ENCODE measurements at places on chromosomes 7 and 10. TPM values are rescaled to one million over a fixed set of nuclear protein-coding genes. Genes with fewer than 3 reads are reported as not detected.

DNA sequence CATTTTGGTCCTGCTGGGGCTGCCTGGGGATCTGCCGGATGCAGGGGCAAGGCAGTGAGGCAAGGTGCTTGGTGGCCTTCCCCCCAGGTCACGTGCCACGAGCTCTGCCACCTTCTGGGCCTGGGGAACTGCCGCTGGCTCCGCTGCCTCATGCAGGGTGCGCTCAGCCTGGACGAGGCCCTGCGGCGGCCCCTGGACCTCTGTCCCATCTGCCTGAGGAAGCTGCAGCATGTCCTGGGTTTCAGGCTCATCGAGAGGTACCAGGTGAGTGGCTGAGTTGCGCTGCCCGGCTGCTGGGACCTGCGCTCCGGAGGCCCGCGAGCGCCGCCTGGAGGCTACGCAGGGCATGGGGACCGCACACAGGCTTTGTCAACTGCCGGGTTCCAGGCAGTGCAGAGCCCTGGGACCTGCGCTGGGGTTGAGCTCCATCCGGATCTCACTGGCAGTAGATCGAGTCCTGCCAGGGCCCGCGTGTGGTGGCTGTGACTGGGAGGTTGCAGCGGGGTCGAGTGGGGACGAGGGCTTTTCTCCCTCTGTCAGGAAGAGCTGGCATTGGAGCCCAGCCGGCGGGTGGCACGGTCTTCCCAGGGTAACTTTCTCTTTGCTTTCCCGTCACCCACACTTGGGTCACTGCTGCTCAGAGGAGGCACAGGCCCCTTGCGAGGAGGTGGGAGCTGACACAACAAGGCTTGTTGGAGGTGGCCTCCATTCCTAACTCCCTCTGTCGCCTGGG lies 21.7 kb downstream of the AMZ1 start:
- no peak for DNase-seq

GRCh38 chr7:37382546-37383088 lies 66.0 kb downstream of the ELMO1 start:
- DNase-seq: no peak

DNA sequence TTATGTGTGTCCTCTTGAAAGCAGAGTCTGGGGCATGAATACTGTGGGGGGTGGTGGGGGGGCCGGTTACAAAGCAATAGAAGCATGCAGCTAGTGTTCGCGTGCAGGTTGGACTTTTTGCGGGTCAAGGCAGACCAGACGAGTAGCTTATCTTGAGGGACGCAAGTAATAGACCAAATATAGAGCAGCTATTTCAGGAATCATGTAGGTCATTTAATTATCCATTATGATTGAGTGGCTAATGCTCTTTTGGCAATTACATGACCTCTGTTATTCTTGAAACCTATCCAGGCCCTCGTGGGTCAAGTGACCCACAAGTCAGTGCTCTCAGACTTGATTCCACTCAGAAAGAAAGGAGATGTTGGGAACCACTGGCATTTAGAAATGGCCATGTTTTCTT lies 93.0 kb downstream of the BTRC start:
- no peak for DNase-seq

DNA sequence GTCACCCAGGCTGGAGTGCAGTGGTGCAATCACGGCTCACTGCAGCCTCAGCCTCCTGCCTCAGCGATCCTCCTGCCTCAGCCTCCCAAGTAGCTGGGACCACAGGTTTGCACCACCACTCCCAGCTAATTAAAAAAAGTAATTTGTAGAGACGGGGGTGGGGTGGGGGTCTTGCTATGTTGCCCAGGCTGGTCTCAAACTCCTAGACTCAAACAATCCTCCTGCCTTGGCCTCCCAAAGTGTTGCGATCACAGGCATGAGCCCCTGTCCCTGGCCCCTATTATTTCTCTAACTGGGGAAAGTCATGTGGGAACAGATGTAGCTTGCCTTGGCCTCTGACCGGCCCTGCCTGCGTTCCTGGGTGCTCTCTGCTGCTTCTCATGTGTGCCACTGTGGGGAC lies 178.7 kb downstream of the RNF216 start:
- DNase-seq: no peak

DNA sequence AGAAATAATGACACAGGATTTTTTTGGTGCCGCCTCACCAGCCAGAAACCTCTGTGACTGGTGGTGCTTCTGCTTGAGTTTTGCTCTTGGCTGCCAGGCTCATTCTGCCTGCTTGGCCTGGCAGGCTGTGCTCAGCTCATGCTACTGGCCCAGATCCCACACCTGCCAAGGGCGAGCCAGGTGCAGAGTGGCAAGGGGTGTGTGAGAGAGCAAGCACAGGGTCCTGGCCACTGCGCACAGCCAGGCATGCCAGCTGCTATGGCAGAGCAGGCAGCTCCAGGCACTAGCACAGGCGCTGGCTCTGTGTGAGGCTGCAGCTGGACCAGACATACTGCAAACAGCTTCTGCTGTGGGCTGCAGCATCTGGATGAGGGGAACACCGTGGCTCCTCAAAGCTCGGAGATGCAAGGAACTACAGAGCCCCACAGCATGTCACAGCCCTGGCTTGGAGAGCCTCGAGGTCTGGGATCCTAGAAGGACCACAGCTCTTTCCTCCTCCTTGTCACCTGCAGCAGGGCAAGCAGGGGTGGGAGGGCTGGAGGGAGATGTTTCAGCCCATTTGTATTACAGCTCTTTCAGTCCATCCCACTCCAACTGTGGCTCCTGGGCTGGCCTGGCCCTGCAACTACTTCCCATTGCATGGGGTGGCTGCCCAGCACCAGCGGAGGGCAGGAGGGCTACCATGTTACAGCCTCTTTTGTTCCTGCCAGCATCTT lies 313.4 kb upstream of the SEMA3C start:
- no peak for DNase-seq

DNA sequence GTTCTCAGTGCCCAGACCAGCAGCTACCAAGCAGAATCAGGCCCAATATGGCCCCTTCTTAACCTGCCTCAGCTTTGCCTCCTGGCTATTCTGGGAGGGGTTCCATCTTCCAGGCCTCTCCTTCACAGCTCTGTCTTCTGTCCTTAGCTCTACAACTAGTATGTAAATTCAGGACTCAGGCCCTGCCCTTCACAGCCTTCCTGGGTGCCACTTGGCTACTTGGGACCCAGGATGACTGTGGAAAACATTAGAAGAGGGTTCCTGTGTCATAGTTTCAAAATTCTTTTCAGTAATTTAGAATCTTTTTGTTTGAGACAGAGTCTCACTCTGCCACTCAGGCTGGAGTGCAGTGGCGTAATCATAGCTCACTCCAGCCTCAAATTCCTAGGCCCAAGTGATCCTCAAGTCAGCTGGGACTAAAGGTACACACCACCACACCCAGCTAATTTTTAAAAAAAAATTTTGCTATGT lies 33.2 kb upstream of the PAPSS2 start:
- DNase-seq: no peak

DNA sequence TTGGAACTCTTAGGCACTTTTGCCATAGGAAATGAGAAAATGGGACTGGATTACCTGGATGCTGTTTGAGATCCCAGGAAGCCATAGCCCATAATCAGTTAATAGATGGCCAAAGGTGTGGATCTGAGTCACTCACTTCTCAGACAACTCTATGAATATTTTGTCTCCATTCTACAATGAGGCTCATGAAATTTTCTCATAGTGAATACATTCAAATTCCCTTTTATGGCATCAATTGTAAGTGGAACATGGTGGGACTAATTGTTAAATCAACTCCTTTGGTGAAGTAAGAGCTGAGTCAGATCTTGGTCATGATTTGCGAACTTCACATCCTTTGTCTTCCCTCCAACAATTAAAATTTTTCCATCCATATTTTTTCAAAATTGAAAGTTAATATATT lies 222.1 kb downstream of the ARL4A start:
- DNase-seq: no peak

DNA sequence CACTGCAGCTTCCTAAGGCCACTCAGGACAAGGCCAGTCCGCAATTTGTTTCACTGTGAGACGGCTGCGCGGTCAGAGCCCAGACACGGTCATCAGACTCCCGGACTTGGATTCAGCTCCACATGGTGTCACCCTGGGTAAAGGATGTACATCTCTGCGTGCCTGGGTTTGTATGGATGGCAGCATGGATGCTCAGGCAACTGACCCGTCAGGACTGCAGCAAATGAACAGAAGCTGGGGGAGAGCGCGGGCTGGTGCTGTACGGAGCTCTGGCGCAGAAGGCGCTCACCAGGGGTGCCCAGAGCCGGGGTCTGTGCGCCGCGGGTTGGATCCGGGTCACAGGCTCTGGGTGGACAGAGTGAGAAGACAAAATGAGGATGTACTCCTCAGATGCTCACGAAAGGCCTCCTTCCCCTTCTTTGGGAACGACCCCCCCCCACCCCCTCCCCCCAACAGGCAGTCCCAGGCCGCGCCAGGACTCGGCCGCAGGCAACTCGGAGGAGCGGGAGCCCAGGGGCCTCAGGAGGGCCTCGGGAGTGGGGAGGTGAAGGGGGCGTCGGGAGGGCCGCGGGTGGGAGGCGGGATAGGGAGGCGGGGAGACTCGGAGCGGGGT lies 92.4 kb downstream of the CXCL12 start:
- no peak for DNase-seq

DNA sequence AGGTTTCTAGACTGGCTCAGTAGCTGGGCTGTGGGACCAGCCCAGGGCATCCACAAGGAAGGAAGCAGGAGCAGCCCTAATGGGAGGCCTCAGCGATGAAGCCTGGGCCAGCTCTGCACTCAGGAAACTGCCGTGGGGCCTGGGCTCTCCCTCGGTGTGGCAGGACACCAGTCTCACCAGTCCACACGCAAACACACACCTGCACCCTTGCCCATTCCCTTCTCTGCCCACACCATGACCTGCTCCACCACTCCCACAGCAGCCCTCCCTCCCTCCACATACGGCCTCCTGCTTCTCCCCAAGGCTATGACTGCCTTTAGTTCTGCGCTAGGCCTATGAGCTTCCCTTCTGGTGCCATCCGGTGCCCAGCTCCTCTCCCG lies 7.1 kb downstream of the FGF8 start:
- no peak for DNase-seq

DNA sequence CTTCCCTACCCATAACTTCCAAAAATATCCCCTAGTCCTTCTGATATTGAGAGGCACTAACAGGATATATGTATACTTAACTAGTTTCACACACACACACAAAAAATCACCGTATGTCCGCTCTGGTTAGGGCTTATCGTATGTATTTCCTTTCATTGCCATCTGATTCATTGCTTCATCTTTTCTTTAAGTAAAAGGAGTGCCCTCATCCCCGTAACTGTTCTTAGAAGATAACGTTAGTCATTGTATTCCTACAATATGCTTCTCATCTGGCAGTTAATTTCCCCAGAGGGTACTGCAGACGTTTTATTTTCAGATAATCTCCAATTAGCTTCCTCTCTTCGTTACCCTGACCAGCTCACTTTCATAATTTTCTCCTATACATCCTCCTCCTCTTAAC lies 37.3 kb downstream of the NRCAM start:
- DNase-seq: no peak

GTPBP4 gene
- total RNA-seq: 9.0 TPM

DNA sequence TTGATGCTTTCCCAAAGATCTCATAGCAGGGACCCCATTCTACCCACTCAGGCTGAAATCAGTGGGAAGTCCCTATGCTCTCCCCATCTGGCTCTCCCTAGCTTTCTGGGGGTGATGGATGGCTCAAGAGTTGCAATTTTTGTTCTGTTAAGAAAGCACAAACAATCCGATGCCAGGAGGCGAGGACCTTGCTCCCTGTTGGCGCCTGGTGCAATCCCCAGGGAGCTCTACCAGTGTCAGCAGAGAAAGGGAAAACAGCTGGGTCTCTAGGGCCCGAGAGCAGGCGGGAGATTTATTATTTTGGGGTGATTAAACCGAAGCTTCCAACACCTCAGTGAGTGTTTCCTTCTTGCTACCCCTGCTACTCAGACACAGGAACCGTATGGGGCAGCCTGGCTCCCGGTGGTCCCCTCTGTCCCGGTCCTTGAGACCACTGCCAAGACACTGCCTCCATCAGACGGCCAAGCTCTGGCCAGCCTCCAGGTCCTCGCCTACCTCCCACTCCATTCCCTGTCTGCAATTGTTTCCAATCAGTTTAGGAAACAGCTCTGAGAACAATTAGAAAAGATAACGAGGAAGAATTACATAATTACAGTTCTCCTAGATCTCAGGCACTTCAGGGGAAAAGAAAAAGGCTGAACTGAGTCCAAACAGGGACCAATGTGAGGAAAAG lies 147.9 kb downstream of the PLXNA4 start:
- no peak for DNase-seq

SLC16A9 gene
- total RNA-seq: 2.9 TPM

SLC18A3 gene
- not detected for total RNA-seq

All from ascending aorta (tissue), 2 donors.